ENCODE measurements at places on chromosomes 16 and 17.

- H3K27me3 ChIP-seq = no peaks in the 10 kb centered on the region
- H3K4me1 ChIP-seq = no peaks in the 10 kb centered on the region
- no peak for DNase-seq
- no peaks in the 10 kb centered on the region for H3K36me3 ChIP-seq
These were observed 199.5 kb upstream of the PMFBP1 start for GRCh38 chr16:72371307-72372086.

- H3K4me3 ChIP-seq = no peak overlapping the region
- no peaks in the 10 kb centered on the region for H3K36me3 ChIP-seq
- no peaks in the 10 kb centered on the region for H3K27me3 ChIP-seq
- no peak for DNase-seq
- no peak overlapping the region for H3K27ac ChIP-seq
These were observed 854.1 kb downstream of the KCNJ2 start for GRCh38 chr17:71023249-71024030.

- no peak for DNase-seq
- no peaks in the 10 kb centered on the region for H3K4me1 ChIP-seq
- H3K27ac ChIP-seq = no peak overlapping the region
- H3K4me3 ChIP-seq = no peak overlapping the region
These were observed 23.0 kb upstream of the SLC38A8 start for GRCh38 chr16:84065536-84066132.

DNA sequence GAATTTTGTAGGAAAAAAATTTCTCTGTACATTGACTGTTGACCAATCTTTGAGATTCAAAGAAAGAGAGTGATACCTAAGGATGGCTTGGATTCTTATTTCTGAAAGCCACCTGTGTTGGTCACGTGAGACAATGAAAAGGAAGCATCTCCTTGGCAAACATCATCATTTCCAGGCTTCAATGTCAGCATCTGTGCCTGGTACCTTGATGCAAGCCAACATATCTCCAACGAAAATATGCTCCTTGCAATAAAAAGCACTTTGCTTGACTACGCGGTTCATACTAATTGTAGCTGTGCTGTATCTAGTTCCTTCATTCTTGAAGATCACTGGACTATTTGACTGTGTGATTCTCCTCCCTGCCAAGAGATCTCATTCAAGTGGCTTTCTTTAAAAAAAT is 503.4 kb upstream of the PSMD7 start:
- H3K4me3 ChIP-seq = no peak overlapping the region
- H3K27me3 ChIP-seq = no peaks in the 10 kb centered on the region
- H3K36me3 ChIP-seq = no peaks in the 10 kb centered on the region

DNA sequence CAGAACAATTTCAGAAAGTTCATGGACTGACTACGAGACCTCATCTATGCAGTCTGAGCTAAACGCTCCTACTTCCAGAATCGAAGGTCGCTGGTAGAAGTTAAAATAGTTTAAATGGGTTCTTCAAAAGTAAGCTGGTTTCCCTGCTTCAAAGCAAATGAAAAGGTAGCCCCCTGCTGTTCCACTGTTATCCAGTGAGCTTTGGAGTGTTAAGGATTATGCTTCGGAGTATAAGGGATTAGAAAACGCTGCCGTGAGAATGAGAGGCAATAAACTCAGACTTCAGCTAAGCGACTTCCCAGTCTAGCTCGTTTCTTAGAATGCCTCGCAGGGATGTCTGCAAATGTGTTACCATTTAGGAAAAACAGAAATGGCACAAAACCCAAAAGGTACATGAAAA is 12.4 kb downstream of the MLYCD start:
- no peak for DNase-seq
- H3K4me3 ChIP-seq = no peak overlapping the region
- H3K4me1 ChIP-seq = no peaks in the 10 kb centered on the region
- H3K27me3 ChIP-seq = no peaks in the 10 kb centered on the region
- no peak overlapping the region for H3K27ac ChIP-seq

DNA sequence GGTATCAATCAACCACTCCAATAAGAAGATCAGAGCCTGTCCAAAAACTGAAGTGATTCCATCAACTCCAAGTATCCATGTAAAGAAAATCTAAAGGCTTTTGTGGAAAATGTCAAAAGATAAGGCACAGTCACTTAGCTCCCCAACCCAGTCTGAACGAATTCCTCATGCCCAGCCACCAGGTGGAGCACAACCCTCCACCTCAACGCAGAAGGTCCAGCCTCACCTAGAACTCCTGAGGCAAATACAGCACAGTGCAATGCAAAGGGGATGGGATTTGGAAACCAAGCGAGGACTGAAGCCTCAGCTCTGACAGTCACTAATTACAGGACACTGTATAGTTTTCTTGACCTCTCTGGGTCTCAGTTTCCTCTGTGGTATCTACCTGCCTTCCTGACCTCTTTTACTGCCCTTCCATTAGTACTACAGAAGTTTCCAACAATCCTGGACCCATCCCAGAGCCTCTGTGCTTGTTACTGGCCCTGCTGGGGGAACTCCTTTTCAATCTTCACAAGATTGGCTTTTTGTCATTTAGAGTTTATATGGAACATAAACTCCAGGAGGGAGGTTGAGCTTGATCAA is 2.0 kb downstream of the NCBP3 start:
- no peak overlapping the region for H3K4me3 ChIP-seq
- H3K36me3 ChIP-seq = peaks cover 10% of the 10 kb centered on the region
- peaks cover 3% of the 10 kb centered on the region for H3K4me1 ChIP-seq
- no peak overlapping the region for H3K27ac ChIP-seq

DNA sequence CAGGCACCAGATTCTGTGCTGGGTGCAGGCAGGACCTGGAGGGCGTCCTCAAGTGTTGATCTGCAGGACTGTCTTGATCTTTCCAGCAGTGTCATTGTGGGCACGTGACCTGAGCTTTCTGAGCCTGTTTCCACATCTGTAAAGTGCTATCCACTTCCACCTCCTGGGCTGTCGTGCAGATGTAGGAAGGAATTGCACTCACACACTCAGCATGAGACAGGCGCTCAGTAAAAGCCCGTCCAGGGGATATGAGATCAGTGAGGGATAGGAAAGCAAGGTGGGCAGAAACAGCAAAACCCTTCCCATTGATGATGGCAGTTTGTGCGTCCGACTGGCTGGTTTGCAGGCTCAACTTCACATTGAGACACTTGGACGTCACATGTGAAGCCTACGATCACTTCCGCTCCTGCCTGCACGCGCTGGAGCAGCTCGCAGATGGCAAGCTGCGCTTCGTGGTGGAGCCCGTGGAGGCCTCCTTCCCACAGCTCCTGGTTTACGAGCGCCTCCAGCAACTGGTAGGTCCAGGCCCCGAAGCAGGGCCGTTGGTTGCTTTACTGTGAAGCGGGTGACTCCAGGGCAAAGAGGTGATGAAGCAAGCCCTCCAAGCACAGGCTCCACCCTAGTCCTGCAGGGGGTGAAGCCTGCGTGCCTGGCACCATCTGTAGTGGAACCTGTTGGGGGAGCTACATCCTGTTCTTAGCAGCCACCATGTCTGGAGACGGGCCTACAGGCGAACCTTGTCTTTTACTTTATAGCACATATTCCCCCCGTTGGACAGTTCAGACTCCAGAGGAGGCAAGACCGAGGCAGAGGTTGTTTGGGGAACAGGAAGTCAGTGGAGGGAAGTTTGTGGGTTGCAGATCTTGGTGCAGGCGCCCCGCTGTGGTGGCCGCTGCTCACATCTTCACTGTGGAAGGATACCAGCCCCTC is 23.0 kb downstream of the METTL22 start:
- H3K27me3 ChIP-seq = no peaks in the 10 kb centered on the region
- H3K4me1 ChIP-seq = no peaks in the 10 kb centered on the region
- H3K27ac ChIP-seq = no peak overlapping the region
- no peak for DNase-seq

DNA sequence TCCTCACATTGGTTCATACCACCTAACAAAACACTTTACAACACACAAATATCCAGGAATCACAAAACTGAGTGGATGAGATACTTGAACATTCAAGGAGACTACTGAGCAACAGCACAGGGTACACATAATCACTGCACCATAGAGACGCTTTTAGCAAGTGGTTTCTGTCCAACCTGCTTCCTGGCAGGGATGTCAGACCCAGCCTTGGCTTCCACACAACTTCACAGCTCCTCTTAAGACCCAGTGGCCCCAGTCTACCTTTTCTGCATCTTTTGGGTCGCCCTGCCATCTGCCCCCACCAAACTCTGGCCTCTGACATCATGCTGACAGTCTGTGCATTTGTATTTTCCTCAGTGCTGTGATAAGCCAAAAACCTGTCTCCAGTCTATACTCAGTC is 5.9 kb upstream of the CORO6 start:
- H3K4me1 ChIP-seq = no peaks in the 10 kb centered on the region
- H3K27ac ChIP-seq = no peak overlapping the region
- no peak overlapping the region for H3K4me3 ChIP-seq
- no peaks in the 10 kb centered on the region for H3K27me3 ChIP-seq
- peaks cover 21% of the 10 kb centered on the region for H3K36me3 ChIP-seq
- DNase-seq = no peak

DNA sequence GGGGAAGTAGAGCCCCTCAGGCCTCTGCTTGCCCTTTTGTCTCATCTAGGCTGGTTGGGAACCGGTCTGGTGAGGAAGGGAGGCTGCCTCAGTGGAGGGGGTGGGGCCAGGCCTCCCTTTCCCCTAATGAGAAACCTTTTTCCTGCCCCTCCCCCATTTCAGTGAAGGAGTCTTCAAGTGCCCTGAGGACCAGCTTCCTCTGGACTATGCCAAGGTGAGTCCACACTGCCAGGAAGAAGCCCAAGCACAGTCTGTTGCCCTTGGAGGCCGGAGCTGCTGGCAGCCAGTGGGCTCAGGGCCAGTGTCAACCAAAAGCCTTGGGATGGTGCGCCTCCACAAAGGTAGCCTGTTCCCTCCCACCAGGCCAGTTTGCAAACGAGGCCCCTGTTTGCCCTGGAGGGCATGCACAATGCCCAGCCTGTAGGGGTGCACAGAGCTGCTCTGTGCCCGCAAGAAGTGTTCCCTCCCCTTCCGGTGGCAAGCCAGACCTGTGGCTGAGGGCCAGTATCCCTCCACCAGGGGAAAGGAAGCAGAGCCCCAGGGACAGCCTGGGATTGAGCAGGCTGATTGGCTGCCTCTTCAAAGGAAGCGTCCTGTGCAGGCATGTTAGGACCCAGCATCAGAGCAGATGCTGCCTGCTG is 3.4 kb downstream of the TRAF4 start:
- DNase-seq = no peak
- H3K27me3 ChIP-seq = no peaks in the 10 kb centered on the region
- H3K4me1 ChIP-seq = no peaks in the 10 kb centered on the region

- peak overlapping the region; percentile 75 for H3K4me3 ChIP-seq
- H3K27ac ChIP-seq = peak overlapping the region; percentile 86
- DNase-seq = peak; percentile 84
- H3K36me3 ChIP-seq = no peaks in the 10 kb centered on the region
- peaks cover 20% of the 10 kb centered on the region for H3K4me1 ChIP-seq
These were observed 394 bp upstream of the NME4 start for GRCh38 chr16:396605-397004.

DNA sequence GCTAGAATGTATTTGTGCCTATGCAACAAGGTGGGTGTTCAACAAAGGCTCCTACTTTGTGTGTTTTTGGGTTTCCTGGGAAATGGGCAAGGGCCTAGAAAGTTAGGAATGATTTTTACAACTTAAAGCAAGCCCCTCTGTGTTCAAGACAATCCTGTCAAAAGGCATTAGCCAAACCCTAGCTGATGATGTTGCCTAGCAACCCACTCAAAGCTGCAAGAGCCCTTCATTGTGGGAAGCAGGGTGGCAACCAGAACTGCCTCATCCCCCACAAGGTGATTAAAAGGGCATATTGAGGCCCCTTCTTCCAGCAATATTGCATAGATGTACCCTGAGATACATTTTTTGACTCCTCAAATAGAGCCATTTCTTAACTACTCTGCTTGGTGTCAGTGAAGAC is 16.0 kb upstream of the RASL10B start:
- no peaks in the 10 kb centered on the region for H3K27me3 ChIP-seq
- no peak for DNase-seq
- peak overlapping the region; percentile 44 for H3K27ac ChIP-seq
- H3K4me1 ChIP-seq = no peaks in the 10 kb centered on the region
- peaks cover 16% of the 10 kb centered on the region for H3K36me3 ChIP-seq

GRCh38 chr17:59383893-59384292 is 52.4 kb downstream of the YPEL2 start:
- H3K27ac ChIP-seq = peak overlapping the region; percentile 40
- H3K4me1 ChIP-seq = peaks cover 84% of the 10 kb centered on the region
- no peaks in the 10 kb centered on the region for H3K27me3 ChIP-seq
- DNase-seq = no peak

DNA sequence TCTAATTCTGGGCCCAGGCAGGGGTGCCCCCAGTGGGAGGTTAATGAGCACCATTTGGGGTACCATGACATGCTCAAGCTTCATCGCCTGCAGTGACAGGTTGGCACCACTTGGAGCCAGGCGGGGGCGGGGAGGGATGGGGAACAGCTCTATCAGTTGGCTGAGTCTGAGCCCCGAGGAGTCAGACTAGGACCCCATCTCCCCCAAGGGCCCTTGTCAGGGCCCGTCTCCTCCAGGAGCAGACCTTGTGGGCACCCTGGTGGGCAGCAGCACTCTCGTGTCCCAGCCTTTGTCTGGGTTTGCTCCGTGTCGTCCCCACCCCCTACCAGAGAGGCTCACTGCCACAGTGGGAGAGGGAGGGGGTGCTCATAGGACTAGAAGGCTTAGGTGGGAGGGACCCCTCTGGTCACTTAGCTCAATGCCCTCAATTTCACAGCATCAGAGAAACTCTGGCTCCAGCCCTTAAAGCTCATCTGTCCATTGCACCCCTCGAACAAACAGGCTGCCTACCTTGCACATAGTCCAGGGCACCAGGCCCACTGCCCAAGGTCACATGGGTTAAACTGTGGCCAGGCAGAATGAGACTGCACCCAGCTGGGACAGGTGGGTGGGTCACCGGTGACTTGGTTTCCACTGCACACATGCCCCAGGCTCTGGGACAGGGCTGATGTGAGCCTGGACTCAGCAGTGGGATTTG is 4.1 kb downstream of the PPP1R9B start:
- H3K4me1 ChIP-seq = peaks cover 41% of the 10 kb centered on the region
- DNase-seq = no peak
- H3K36me3 ChIP-seq = peaks cover 47% of the 10 kb centered on the region
- no peaks in the 10 kb centered on the region for H3K27me3 ChIP-seq
- peak overlapping the region; percentile 74 for H3K4me3 ChIP-seq

GRCh38 chr17:28038802-28039201 is 3.7 kb upstream of the NLK start:
- DNase-seq = no peak
- no peak overlapping the region for H3K27ac ChIP-seq
- H3K27me3 ChIP-seq = no peaks in the 10 kb centered on the region
- no peak overlapping the region for H3K4me3 ChIP-seq

Data from tibial artery (tissue), 4 donors.